Stimulated activated CD8-positive, alpha-beta memory T cell treated with anti-CD3 and anti-CD28 coated beads, Interleukin-7, amount 100 ng/mL, for 24 hours (primary cell): ENCODE measurements at places on chromosomes 4 and X.

GRCh38 chrX:71996826-71997225 lies 86.2 kb downstream of the NHSL2 start:
- DNase-seq = no peak

DNA sequence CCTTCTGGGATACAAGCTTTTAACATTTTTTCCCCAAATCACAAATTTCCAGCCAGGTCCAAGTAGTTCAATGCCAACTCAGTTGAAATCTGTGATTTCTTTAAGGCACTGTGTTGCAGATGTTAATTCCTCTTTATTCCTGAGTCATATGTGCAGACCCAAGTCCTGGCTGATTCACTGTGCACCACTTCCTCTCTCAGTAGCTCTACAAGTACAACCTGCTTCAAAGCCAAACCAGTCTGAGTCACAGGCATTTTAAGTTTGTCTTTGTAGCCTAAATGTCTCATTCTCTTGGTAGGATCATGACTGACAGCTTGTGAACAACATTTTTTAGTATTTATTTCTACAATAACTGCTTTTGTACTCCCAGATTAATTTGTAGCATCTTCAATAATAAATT lies 165.6 kb upstream of the S100G start:
- DNase-seq = no peak

DNA sequence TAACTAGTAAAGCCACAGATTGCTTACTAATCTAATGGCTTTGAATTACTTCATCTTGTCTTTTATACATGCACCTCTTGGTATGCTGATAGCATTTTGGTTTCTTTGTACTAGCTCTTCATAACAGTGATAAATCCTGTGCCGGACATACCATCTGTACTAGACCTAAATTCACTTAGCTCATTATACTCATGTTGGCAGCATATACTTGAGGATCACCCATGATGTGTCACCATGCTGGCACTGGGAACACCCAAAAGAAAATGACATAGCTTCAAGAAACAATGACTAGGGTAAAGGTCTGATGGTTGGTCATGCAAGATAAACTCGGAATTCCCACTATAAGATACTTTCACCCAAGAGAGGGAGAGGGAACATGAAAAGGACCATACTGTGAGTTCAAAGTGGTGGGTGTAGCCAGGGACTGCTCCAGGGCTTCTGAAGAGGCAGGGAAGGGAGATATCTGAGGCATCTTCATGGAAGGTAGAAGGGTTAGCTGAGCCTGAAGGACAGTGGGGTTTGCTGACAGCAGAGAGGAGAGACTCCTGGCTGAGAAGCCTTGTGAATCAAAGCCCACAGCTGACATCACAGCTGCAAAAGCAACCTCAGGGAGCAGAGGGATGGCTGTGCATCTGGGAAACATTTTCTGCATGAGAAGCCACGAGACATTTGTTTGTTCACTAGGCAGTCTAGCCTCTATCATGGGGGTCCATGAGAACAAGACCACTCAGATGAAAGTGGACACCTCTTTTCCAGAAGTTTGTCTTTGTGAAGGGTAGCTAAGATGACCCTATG lies 314.2 kb downstream of the RAB28 start:
- no peak for DNase-seq

- DNase-seq = no peak
Measured at GRCh38 chr4:80911458-80911857, 119.0 kb upstream of the BMP3 start.

DNA sequence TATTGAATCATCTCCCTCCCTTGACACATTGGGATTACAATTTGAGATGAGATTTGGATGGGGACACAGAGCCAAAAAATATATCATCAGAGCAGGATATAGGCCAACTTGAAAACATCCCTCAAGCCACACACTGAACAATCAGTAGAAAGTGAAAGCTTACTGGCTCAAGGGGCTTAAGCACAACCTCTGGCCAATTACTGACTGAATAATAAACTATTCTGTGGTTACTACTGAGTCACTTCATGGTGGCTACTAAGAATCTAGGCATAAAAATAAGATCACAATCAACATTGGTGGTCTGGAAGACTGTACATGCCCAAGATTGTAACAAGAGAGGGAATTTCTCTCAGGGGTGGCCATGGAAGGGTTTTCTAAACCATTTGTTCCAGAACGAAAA lies 27.4 kb upstream of the GPR174 start:
- DNase-seq = no peak

GRCh38 chr4:86957215-86957614 lies 22.4 kb downstream of the AFF1 start:
- DNase-seq = no peak

- DNase-seq = no peak
Measured at GRCh38 chrX:47595716-47596251, 13.5 kb downstream of the TIMP1 start.

DNA sequence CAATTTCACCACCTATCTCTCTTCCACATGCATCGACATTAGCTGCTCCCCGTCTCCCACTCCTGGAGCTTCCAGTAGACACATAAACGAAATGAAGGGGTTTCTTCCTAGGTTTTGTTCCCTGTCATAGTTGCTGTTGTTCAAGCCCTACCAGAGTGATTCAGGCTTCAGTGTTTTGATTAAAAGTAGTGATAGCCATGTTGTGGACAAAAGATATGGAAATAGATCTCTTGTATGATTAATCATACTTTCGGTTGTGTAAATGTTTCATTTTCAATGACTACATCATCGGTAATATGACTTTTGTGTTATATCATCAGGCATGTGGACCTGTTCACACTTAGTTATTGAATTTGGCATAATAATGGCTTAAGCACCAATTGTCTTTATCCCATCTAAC lies 96.5 kb upstream of the KLF3 start:
- DNase-seq = no peak

DNA sequence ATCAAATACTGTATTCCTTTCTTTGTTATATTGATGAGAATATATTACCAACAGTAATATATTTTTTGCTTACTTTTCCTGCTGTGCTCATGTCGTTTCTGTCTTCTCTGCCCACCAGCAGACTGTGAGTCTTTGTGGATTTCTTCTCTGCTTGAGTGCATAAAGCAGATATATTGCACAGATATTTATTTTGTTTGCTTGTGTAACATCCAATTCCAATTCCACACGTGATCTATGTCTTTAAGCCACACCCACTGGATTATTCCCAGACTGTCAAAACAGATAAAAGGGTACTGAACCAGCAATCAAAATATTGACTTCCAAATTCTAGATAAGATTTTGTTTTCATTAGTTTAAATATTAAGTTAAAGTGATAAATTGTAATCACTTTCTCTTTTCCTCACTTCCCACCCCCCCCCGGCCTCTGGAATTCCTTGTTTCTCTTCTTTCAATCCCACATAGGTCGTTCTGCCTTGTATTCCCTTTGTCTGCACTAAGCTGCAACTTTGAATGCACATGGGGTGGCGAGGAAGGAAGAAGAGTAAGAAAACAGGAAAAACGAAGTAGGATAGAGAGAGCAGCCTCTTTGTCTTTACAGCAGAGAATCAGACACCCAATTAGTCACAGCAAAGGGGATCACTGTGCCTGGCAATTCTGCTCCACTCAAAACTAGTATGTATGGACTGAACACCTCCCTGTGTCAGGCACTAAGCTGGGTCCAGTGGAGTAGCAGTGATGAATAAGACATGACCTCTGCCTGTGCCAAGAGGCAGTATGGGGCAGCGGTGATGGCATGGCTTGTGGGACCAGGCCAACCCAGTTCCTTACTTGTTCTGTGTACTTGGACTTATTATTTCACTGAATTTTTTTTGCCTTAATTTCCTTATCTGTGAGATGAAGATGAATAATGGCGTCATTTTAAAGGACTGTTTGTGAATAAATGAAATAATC lies at the start of gene ADH1B:
Gene ADH1B, minus strand, starts transcription at position 161 of the 951 bp plus-strand sequence. Its CDS starts 70 bp downstream, at position 91.
- no peak for DNase-seq

- DNase-seq = no peak
Measured at GRCh38 chr4:15336410-15337167, 91.2 kb upstream of the C1QTNF7 start.

- no peak for DNase-seq
Measured at GRCh38 chr4:180999217-180999616, 1244.0 kb upstream of the TENM3 start.

GRCh38 chrX:104502460-104502859 lies 63.5 kb upstream of the IL1RAPL2 start:
- no peak for DNase-seq

GRCh38 chrX:13659063-13659462 lies 6.1 kb downstream of the TCEANC start:
- DNase-seq = no peak

DNA sequence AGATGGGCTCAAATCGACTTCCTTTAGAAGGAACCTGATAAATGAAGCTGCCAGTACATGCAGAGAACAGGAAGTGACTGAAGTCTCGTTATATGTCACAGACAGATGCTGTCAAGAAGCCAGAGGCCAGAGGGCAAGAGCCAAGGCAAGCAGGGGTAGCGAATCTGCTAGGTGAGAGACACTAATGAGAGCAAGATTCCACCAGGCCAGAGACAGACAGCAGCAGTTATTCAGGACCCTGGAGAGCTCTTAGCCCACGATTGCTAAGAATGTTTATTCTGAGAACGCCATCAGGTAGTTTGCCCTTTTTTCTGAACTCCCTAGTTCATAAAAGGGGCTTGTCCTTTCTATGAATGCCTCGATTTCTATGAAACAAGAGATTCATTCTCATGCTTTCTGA lies 73.7 kb downstream of the BEND2 start:
- no peak for DNase-seq

GRCh38 chr4:182826391-182826790 lies 90.8 kb downstream of the DCTD start:
- DNase-seq = no peak

DNA sequence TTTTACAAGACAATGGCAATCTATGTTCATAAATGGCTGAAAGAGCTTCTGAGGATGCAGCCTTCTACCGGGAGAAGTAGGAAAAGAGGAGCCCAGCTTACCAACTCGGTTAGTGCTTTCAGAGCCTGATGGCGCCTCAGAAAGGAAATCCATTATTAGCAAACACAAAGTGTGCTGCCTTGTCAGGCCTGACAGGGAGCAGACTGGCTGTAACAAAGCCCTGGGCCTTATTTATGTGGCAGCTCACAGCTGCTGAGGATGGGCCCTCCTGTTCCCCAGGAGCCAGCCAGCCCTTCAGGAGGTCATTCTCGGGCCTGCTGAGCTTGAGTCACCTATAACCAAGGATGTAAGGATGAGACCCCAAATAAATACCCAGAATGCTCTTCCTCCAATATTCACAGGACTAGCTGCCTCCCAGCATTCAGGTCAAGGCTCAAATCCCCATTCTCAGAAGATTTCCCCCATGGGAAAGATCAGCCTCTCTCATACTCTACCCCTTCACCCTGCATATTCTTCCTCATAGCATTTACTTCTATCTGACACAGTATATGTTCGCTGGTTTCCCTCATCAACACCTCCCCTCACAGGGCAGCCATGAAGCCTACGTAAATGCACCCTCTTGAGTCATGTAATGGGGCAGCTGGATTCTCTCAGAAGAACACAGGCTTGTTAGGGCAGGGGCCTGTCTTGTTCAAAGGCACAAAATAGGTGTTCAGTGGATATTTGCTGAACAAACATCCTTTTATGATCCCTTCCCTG lies 227.0 kb upstream of the RASGEF1B start:
- DNase-seq = no peak

DNA sequence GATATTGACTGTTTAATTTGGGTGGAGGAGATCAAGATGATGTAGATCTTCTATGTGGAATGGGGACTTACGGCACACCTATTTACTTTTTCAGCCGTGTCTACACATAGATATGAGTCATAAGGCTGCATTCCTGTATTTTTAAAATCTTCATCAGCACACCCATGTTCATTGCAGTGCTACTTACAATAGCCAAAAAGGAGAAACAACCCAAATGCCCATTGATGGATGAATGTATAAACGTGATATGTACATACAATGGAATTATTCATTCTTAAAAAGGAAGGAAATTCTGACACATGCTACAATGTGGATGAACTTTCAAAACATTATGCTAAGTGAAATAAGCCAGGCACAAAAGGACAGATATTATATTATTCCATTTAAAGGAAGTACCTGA lies 98.6 kb downstream of the AASDH start:
- no peak for DNase-seq

DNA sequence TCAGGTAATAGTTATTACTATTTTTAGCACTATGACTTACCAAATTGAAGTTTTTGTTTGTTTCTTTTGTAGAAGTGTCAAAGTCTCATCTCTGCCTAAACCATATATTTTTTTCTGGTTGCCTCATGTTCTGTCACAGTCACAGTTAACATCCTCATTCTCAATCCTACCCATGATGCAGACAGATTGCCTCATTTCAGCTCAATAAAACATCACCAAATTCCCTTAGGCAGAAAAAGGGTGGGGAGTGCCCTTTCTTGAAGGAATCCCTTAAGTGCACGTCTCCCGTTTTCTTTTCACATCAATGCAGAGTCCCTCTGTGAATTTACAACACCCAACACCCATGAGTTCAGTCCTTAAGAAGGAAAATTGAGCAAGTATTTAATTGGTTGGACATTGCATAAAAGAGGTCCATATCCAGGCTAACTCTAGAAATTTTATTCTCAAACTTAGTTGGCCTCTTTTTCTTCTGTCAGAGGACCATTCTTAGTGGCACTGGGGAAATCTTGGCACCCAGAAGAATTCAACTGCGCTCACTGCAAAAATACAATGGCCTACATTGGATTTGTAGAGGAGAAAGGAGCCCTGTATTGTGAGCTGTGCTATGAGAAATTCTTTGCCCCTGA lies 103.7 kb upstream of the BMPR1B start:
- DNase-seq = no peak

- DNase-seq = no peak
Measured at GRCh38 chrX:85994228-85994627, 53.1 kb downstream of the CHM start.

DNA sequence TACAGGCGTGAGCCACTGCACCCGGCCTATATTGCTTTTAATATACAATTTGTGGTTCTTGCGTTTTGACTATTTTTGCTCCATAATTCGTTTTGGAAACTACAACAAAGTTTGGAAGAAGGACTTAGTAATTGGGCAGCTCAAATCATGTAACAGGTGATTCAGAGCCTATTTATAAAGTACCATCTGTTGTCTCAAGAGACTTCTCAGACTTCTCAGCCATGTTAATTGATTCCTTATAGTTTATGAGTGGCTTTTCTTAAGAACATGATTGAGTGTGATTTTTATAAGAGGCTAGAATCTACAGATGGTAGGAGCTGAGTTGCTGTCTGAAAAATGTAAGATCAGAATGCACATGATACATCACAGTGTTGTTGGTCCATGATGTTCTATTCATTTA lies 240.2 kb downstream of the ADGRL3 start:
- no peak for DNase-seq

DNA sequence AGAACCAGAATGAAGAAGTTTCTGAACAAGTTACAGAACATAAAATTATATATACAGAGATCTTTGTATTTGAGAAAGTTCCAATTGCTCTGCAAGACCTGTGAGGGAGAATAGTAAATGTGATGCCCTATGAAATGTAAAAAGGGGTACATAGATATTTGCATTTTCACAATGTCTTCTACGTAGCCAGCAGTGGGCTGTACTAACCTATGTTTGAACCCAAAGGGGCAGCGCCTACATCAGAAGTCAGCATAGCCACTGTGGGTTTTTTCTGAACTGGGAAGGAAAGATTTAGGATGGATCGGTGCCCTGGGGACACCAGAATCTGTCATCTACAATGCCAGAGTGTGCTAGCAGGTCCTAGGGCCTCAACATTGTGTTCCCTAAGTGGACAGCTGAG lies 69.5 kb upstream of the CT45A1 start:
- DNase-seq = no peak

- no peak for DNase-seq
Measured at GRCh38 chrX:12954981-12955380, 19.9 kb upstream of the TMSB4X start.

- DNase-seq = no peak
Measured at GRCh38 chr4:139555705-139556070, 331 bp downstream of the SETD7 start.

- no peak for DNase-seq
Measured at GRCh38 chr4:80229128-80229527, 31.8 kb downstream of the PRDM8 start.
